ENCODE measurements at places on chromosomes 1 and 21.

DNA sequence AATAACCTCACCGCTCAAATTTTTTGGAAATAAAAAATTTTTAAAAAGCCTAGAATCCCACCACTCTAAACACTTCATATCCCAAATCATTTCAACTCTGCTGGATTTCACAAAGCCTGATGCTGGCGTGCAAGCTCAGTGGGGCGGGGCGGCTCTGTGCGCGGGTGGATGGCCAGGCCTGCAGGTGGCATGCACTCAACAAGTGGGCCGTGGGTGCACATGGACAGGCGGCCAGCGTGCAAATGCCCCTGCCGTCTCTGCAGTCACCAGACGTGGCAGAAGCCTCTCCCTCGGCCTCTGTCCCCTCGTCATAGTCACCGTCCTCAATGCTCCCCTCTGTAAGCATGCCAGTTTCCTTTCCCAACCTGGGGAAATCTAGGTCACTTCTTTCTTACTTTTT lies 6.6 kb upstream of the PDE9A start:
- DNase-seq, result no peak

GRCh38 chr1:164733070-164733469 lies 174.1 kb downstream of the PBX1 start:
- DNase-seq, result no peak

GRCh38 chr1:5661196-5662085 lies 330.8 kb downstream of the NPHP4 start:
- DNase-seq, result no peak

- DNase-seq, result no peak
Observed at GRCh38 chr1:24452922-24453485, 37.4 kb downstream of the NIPAL3 start.

GRCh38 chr1:204084247-204084772 lies 11.4 kb downstream of the SOX13 start:
- DNase-seq, result no peak

DNA sequence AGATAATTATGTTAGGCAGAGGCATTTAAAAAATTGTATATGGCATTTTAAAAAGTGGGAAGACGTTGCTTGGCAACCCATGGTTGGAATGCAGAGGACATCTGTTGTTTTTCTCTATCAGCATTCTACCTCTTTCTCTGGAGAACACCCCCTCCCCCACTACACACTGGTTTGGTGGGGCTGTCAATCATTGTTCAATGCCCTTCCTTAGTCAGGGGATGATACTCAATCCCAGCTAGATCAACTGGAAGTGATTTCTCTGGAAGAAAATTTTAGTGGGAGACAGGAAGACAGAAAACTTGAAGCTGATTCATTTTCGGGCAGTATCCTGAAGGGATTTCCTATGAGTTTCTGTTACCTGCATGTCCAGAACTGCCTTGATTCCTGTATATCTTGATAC lies 35.7 kb upstream of the CAP1 start:
- DNase-seq, result no peak

DNA sequence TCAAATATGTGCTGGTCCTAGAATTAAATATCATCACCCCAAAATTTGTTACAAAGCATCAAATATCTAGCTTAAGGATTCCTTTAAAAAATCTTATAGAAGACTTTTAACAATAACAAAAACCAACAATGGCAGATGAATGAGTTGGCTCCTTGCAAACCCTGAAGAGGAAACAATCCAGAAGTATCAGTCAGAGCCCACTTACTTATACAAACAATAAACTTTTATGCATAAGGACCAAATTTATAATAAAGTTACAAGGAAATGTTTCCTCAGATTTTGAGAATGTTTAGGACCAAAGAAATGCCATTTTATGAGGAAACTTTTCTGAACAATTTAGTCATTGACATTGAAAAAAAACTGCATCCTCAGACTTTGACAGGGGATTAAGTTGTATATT lies 52.7 kb downstream of the LPAR3 start:
- DNase-seq, result no peak

DNA sequence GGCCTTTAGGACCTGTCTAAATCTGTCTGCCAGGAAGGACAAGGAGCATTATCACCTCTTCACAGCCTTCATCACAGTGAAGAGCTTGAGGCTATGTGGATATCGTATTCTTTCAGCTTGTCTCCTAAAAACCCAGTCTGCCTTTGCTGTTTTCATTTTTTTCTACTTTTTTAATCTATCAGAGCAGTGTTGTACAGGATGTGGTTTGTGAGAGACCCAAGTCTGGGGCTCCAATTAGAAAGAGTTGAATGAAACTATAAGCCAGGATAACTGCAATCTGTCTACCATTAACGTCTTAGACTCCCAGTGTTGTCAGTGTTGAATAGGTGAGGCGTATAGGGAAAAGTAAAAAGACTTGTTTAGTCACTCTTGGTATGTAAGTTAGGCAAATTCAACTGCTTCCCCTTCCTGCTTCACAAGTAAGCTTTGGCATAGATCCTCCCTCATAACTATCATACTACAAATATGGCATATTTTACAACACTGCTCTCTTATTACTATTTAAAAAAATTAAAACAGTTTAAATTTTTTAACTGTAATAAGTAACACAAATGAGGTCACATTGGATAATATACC lies 1225.8 kb upstream of the PRMT6 start:
- DNase-seq, result no peak

DNA sequence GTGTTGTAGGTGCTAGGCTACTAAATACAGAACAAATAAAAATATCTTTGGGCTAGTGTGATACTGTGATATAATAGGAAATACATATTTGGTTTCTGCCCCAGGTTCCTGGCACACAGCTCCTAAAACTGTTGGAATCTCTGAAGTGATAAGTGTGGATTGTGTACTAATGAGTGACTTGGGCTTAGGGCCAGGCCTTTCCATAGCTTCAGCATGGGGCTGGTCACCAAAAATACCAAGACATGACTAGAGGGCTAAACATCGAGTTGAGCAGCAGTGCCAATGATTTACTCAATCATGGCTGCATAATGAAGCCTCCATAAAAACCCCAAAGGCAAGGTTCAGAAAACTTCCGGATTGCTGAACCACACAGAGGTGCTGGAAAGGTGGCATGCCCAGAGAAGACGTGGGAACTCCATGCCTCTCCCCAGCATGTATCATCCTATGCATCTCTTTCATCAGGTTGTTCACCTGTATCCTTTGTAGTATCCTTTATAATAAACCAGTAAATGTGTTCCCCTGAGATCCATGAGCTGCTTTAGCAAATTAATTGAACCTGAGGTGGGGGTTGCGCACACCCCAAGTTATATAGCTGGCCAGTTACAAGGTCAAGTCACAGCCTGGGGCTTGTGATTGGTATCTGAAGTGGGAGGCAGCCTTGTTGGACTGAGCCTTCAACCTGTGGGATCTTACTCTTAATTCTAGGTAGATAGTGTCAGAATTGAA lies 51.6 kb downstream of the ZMYM4 start:
- no peak for DNase-seq

DNA sequence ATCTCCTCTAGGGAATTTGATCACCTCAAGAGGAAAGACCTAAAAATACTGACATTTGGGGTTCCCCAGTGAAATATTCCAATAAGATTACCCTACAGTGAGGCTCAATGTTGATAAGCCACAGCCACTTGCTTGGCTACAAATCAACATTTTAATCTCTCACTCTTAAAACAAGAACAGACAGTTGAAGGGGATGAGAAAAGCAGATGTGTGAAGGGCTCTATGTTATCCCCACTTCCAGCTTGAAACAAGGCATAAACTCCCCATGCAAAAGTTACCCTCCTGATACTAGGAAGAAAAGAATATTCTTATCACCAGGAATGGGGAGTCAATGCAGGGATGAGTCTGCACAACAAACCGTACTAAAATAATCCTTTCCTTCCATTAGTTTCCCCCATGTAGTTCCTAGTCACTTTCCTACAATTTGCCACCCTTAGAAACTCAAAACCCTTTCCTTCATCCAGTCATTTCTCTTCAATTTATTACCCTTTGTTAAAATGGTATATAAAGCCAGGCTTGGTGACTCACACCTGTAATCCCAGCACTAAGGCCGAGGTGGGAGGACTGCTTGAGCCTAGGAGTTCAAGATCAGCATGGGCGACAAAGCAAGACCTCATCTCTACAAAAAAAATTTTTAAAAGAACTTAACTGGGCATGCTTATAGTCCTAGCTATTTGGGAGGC lies 29.5 kb downstream of the LPGAT1 start:
- no peak for DNase-seq

- DNase-seq, result no peak
Observed at GRCh38 chr1:89041721-89042120, 19.1 kb upstream of the GBP3 start.

GRCh38 chr1:202127836-202128622 lies 5.3 kb downstream of the GPR37L1 start:
- DNase-seq, result no peak

DNA sequence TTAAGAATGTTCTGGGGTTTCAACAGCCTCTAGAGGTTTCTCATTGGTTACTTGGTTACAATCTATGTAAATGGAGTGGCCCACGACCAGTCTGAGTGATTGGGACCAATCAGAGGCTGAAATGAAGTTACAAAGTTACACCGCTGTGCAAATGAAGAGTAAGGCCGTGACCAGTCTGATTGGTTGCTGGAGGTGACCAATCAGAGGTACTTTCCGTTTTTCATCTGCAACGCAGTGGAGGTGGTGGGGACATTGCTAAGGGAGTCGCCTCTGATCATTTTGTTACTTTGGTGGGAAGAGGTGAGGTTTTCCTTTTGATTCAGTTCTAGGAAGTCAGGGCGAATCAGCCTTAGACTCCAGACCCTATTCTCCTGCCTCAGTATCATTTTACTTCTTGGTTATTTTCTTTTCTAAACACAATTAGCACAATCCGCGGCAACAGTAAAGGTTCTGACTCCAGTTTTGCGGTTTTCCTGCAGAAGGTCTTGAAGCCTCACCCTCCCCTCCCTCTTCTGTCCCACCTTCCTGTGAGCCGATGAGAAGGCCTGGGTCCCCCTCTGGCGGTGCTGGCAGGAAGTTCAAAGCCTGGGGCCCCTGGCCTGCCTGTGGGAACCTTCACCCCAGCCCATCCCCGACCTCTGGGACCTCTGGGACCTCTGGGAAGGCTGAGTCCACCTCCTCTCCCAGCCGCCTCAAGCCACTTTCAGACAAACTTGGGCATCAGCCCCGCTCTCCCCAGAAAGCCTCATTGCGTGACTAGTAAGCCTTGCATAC lies 38.7 kb upstream of the TTC34 start:
- peak; percentile 4 for DNase-seq

DNA sequence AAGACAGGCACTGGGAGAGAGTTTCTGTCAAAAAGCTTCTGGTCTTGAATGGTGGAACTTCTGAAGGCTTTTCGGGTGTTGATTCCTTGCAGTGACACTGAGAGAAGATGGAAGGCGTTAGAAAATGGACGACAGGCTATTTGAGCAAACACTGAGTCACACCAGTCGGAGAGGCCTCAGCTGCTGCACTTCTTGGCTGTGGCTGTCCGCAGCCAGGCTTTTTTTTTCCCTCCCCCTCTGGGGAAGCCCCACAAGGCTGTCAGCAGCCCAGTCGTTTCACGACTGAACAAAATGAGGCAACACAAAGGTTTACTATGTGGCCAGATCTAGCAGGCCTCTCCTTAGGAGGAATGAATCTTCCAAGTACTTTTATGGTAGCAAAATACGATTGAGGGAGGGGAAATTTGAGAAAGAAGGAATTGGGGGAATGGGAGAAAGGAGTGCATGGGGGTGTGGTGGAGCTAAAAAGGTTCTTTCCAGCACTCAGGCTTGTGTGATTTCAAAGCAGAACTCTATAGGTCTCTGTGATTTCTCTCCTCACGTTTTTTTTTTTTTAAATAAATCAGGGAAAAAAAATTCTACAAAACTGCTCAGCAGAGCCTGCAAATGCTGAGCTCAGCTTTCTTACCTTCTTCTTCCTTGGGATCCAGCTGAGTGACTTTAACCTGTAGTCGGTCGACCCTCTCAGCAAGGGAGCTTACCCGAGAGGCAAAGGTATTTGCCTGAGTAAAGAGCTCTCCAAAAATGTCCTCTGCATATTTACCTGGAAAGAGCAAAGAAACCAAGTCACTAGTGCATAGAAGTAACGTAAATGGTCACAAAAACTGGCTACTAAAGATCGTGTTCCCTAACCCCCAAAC lies 26.1 kb downstream of the GPR3 start:
- DNase-seq, result peak; percentile 65

GRCh38 chr1:234571702-234572101 lies 38.3 kb downstream of the IRF2BP2 start:
- DNase-seq, result no peak

- peak; percentile 71 for DNase-seq
Observed at GRCh38 chr1:108570128-108570527, 10.2 kb downstream of the EEIG2 start.

DNA sequence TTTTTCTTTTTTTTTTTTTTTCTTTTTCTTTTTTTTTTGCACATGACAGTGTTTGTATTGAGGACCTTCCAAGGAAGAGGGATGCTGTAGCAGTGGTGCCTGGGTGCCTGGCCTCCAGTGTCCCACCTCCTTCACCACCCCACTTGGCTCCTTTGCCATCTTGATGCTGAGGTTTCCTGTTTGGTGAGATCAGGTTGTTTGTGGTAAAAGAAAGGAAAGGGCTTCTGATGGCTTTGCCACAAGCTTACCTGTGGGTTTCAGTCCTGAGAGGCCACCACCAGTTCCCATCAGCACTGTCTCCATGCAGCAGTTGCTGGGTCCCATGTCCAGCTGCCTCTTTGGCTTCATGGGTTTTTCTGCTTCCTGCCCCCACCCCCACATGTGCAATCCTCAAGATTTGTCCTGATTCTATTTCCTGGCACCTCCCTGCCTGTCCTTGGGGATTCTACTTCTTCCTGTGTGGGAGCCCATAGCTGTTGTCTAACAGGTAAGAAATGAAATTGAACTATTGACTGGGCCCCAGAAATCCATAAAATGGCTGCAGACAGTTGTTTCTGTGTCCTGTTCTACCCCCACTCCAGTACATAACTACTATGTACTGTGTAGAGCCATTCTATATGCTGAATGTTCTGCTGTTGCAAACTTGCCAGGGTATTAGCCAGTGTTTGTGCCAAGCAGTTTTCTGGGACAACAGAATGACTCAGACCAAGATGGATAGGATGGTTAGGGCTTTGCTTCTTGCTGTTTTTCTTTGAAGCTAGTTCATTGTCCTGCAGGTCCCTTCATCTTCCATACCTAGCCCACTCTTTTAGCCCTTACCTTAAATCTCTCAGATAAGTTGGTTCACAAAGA lies 4.2 kb upstream of the CCDC28B start:
- no peak for DNase-seq

GRCh38 chr21:45330075-45330781 lies 42.5 kb upstream of the POFUT2 start:
- DNase-seq, result no peak

DNA sequence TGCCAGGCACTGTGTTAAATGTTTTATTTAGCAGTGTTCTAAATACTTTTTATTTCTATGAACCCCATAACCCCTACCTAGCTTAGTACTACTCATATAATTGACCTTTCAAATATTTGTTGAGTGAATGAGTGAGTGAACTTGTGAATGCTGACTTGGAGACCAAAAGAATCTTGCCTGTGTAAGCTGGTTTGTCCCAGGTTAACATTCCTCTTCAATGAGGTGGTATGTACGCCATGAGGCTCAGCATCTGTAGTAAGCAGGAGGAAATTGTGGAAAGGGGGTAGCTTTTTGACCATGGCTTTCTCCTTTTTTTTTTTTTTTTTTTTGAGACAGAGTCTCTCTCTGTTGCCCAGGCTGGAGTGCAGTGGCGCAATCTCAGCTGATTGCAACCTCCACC lies 14.6 kb downstream of the MED18 start:
- DNase-seq, result no peak
